Activated effector memory CD4-positive, alpha-beta T cell treated with Interleukin-2 at 50 U/mL for 16 hours (primary cell): ENCODE measurements at places on chromosomes 5 and 9.

GRCh38 chr9:70533492-70533891 is 119.0 kb upstream of the KLF9 start:
- DNase-seq, result no peak

- DNase-seq, result no peak
These were observed 94.3 kb downstream of the RPS23 start for GRCh38 chr5:82183828-82184227.

- DNase-seq, result no peak
These were observed 21.6 kb downstream of the LNPEP start for GRCh38 chr5:96957254-96958049.

- no peak for DNase-seq
These were observed 15.1 kb upstream of the OXCT1 start for GRCh38 chr5:41885286-41885685.

- DNase-seq, result no peak
These were observed 1.5 kb upstream of the OLFM1 start for GRCh38 chr9:135085830-135086546.

- DNase-seq, result peak; percentile 8
These were observed 27.9 kb upstream of the BASP1 start for GRCh38 chr5:17189381-17190036.

DNA sequence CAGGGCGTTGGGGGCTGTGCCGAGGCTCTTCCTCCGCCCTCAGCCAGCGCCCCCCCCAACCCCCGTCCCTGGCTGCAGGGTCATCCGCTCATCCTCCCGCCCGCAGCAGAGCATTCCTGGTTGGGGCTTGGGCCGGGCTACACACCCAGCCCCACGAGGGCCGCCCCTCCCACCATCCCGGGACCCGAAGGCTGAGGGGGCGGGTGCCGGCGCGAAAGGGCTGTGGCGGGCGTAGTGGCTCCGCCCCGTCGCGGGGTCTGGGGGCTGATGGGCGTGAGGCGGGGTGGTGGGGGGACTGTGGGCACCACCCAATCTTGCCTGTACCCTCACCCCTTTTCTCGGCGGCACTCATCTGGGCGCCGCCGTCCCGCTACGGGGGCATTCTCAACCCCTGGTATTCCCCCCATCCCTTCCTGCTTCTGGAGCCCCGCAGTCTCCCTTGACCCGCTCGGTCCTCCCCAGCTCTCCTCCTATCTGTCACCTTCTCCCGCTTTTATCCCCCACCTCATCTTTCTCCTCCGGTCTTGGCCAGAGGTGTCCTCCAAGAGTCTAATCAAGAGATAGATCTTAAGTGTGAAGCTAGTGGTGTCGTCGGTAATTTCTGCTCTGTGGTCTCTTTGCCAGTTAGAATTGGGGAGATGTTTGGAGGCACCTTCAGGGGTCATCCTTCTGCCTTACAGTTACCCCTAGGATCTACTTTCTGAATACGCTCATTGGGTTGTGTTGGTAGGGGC is 1.6 kb downstream of the FER start:
- DNase-seq, result no peak

GRCh38 chr9:99635032-99635431 is 186.7 kb upstream of the NR4A3 start:
- DNase-seq, result no peak

DNA sequence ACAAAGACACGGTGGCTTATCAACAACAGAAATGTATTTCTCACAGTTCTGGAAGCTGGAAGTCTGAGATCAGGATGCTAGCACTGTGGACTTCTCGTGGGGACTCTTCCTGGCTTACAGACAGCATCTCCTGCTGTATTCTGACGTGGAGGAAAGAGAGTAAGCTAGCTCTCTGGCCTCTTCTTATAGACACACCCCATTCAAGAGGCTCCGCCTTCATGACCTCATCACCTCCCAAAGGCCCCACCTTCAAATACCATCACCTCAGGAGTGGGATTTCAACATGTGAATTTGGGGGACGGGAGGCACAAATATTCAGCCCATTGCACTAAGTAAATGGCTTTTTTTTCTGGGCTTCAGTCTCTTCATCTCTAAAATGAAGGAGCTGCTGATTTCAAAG is 27.6 kb downstream of the KCNMB1 start:
- no peak for DNase-seq

DNA sequence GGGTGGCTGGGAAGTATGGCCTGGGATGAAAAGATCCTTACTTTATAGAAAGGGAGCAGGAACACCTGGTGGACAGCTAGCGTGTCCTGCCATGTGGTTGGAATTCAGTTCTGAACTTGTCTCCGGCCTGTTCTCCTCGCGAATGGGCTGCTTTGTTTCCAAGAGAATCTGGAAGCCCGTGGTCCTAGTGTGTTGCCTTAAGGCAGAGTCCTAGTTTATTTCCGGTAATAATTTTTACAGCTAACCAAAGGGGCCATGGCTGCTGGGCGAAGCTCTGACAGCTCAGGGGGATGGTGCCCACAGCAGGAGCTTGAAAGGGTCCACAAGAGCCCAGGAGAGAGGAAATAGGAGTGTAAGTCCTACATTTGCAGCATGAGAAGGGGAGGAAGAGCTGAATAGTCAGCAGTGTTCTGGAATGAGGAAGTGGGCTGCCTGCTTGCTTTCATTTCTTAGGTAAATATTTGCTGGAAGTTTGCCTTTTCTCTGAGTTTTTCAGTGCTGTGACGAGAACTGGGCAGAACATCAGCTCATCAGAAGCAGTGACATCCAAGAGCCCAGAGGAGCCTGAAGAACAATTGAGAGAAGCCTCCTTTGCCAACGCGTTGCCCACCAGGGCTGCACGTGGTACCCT is 13.1 kb upstream of the IGFBPL1 start:
- DNase-seq, result no peak

GRCh38 chr5:115298811-115299210 is 2.4 kb upstream of the CCDC112 start:
- no peak for DNase-seq

DNA sequence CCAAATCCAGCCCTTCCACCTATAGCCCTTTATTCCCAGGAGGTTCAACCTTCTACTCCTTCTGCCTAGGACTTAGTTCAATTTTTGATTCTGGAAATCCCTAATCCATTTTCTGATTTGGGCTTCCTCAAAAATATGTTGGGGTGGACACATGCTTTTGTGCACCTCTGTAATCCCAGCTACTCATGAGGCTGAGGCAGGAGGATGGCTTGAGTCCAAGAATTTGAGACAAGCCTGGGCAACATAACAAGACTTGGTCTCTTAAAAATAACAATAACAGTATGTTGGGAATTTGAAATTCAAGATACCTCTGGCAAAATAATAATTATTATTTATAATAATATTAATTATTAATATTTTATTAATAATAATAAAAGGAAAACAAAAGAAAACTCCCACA is 188.7 kb upstream of the TLE4 start:
- DNase-seq, result no peak

DNA sequence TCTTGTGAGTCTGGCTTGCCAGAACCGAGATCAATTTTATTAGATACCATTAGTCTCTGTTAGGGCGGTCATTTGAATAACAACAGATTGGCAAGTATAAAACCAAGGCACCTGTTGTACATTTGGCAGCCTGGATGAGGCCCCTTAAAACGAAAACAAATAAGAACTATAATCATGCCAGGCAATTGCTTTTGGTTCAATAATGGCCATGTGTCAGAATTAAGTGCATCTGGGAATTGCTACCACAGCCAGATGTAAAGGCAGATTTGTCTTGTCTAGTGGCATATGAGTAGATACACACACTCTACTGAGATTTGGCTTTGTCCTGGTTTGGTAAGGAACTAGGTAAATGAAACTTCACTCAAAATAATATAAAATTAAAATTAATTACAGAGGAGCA is 1046.2 kb upstream of the DMAC1 start:
- DNase-seq, result no peak

DNA sequence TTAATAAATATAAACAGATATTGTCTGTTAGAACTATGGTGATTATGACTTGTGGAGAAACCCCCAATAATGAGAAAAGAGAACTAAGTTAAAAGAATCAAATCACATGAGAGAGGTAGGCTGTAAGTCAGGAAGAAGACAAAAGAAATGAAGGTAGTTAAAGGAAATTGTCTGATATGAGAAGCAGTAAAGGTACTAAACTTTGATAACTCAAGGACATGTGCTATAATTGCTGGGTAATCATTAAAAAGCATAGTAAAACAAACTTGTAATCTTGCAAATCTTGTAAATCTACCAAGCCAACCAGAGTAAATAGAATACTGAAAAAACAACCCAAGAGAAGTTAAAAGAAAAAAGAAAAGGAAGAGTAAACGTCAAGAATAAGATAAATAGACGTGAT is 207.0 kb upstream of the CTNND2 start:
- DNase-seq, result no peak

- no peak for DNase-seq
These were observed 582.2 kb downstream of the KIF4B start for GRCh38 chr5:155595791-155596190.

DNA sequence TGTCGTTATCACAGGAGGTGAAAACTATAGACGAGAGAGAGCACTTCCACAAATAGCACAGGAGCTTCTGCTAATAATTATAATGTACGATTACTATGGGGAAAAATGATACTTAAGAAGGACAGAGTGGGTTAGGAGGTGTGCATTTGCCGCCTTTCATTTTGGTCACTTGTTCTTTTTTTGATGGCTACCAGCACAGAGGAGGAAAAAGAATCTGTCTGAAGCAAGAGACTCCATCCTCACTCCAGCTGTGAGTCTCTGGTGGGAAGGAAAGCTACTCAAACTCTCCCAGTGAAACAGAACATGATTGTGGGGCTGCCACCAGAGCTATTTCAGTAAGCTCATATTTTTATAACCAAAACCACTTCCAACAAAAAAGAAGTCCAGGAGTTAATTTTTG is 270.4 kb upstream of the TMEM161B start:
- DNase-seq, result no peak

DNA sequence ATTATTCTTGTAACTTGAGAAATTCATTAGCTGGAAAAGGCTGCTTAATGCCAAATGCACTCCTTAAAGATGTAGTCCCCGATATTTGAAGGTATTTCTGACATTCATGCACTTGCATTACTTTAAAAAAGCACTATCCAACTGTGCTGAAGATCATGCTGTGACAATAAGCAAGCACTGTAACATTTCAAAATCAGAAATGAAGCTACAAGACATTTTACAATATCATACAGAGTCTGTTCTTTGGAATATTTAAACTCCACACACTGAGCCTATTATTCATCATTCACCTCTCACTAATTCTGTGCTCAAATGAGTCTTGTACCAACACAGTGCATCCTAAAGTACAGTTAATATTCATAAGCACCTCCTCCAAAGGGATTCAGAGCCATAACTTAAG is 413.2 kb downstream of the CETN3 start:
- DNase-seq, result no peak

GRCh38 chr9:114284316-114285060 is 38.4 kb upstream of the ORM1 start:
- DNase-seq, result no peak

DNA sequence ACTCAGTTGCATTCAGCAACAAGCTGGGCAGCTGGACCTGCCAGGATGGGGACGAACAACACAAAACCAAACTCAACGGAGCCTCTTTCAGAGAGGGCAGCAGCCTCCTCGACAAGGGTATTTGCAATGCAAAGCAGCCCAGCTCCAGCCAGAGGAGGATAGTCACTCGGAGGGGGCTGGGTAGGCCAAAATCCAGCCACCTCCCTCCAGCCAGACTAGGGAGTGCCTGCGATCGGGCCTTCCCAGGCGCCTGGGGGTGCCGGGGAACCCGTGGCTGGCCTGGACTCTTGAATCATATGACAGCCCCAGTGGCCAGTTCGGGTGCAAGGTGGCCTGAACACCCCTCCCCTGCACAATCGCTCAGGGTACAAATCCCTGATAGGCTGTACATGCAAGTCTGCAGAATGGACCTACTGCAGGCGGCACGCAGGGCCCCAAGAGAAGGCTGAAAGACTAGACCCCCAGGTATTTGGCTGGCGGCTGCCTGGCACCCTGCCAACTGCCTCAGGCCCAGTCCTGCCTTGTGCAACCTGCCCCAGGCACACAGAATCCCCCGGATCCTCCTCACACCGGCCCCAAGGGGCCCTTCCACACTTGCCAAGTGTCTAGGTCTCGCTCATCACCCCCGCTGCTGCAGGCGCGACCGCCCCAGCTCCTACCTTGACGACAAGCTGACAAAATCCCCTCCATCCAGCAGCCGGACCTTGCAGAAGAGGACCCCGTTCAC is 1.3 kb downstream of the EEIG1 start:
- DNase-seq, result no peak

- DNase-seq, result no peak
These were observed 27.0 kb downstream of the TGFBI start for GRCh38 chr5:136055612-136056309.

- no peak for DNase-seq
These were observed 56.5 kb downstream of the GPR107 start for GRCh38 chr9:130110166-130110565.

DNA sequence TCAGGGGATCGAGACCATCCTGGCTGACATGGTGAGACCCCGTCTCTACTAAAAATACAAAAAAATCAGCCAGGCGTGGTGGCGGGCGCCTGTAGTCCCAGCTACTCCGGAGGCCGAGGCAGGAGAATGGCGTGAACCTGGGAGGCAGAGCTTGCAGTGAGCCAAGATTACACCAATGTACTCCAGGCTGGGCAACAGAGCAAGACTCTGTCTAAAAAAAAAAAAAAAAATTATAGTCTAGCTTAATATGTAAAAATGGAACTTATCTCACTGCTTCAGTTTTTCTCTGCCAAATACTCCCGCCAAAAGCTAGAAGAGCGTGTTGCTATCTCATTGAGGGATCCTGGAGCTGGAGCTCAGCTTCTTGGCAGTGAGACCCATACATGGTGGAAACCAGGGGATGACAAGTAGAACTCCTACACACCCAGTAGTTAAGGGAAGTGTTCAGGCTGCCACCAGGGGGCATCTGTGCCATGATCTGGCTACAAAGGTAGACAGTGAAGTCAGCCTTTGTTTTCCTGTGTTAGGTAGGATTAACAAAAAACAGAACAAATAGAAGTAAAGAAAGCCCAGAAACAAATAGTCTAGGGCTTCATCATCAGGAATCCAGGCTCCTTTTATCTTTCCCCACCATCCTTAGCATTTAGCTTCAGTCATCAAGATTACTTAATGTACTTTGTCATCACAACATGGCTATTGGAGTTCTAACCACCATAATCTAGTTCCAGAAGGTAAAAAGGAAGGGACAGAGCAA is 33.6 kb upstream of the GLIPR2 start:
- DNase-seq, result peak; percentile 75

DNA sequence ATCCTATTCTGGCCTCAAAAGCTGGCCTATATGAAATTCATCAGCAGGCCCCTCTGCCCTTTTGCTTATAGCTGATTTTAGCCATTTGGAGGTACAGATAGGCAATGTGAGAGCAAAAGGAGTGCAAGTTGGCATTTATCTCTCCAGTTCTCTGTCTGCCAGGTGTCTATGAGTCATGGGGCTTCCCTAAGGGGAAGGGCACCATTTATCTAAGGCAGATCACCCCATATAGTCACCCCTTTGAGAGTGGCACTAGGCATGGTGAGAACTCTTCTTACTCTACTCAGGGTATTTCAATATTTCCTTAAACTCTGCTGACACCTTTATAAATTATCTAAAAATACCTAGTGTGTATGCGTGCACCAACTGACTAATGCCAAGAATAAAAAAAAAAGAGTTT is 314.7 kb upstream of the CDH6 start:
- DNase-seq, result no peak

- no peak for DNase-seq
These were observed 178.0 kb downstream of the SYK start for GRCh38 chr9:90979639-90980038.

- no peak for DNase-seq
These were observed 4.6 kb downstream of the VCAN start for GRCh38 chr5:83475935-83476814.
